ENCODE measurements at places on chromosomes 7 and 10.

GRCh38 chr10:61589547-61590243 is 73.0 kb upstream of the CABCOCO1 start:
- no peak for DNase-seq

DNA sequence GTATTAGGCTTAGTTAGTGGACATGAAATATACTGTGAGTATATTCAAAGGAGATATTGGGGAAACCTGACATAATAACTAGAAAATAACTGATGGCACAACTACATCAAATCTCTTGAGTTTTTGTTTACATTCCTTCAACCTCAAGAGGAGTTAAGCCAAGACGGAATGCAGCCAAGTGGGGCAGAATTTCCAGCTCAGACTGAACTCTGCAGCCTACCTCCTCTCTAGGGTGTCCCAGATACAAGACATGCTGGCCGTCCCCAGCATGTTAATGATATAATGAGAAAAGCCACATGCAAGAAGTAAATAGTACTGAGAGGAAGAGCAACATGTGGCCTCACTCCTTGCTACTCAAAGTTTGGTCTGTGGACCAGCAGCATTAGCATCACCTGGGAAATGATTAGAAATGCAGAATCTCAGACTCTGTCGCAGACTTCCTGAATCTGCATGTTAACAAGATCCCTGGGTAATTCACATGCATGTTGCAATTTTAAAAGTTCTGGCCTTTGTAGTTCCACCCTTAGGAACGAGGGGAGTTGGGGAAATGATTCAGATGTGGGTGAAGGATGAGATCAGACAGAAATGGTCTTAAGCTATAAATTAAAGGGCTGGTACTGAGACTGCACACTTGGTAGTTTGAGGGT is 118.4 kb upstream of the CACUL1 start:
- DNase-seq: no peak

DNA sequence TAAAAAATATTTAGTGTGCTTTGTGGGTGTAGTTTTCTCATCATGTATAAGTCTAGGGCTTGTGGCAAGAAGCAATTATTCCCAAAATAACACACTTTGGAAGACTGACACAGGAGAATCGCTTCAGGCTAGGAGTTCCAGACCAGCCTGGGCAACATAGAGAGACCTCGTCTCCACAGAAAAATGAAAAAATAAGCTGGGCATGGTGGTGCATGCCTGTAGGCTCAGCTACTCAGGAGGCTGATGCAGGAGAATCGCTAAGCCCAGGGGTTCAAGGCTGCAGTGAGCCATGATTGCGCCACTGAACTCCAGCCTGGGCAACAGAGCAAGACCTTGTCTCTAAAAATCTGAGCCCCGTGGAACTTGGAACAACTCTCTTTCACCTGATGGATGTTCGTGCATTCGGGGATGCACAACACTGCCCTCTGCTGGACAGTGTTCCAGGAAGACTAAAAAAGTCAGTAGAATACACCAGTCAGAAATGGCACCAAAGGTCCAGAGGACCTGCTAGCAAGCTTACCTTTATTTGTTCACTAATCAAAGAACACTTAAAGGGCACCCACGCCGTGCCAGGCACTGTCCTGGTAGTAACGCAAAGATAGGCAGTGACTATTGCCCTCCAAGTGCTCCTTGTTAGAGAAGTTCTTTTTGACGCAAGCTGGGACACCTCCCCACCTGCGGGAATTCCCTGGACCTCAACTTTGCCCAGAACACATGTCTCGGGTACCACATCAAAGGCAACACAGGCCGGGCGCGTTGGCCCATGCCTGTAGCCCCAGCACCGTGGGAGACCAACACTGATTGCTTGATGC is 81.9 kb upstream of the CALN1 start:
- peak; percentile 44 for DNase-seq

GRCh38 chr10:17563452-17563851 is 53.7 kb downstream of the HACD1 start:
- DNase-seq: no peak

DNA sequence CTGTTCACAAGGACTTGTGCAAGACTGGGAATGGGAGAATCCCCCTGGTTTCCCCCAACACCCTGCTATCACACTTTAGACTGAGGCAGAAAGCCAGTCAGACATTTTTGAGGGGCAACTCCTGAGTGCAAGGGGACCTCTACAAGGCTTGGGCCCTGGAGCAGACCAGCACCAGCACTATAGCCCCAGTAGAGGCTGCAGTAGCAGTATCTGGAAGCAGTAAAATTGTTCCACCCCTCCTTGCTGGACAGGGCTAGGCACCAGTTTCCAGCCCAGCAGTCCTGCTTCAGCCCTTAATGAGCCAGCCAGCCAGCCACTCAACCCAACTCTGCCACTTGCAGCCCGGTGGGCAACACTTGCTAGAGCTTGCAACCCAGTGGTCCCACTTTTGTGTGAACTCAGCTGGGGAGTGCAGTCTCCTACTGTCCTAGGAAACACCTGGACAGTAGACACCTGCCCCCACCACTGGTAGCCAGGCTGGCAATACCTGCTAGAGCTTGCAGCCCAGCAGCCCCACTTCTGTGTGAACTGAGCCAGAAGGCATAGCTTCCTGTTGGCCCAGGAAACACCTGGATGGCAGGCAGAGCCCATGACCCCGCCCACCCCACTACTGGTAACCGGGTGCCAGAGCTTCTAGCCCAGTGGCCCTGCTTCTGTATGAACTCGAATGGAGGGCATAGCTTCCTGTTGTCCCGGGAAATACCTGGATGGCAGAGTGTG is 65.0 kb downstream of the FBXL13 start:
- no peak for DNase-seq

GRCh38 chr10:370449-370825 is 235.2 kb downstream of the ZMYND11 start:
- DNase-seq: no peak

DNA sequence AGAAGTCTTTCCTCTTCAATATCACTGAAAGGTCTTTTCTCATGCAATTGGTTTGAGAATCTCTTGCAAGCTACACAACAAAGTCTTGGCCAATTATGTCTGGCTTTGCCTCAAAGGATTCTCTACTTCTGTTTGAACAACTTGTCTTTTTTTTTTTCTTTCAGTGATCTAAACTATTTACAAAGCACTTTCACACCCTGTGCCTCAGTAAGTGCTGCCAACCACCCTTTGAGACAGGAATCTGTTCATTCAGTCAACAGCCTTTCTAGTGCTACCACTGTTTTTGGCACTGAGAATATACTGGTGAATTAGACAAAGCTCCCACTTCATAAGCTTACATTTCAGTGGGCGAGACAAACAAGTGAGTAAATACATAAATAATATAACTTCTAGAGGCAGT is 26.9 kb upstream of the SDK1 start:
- DNase-seq: no peak

DNA sequence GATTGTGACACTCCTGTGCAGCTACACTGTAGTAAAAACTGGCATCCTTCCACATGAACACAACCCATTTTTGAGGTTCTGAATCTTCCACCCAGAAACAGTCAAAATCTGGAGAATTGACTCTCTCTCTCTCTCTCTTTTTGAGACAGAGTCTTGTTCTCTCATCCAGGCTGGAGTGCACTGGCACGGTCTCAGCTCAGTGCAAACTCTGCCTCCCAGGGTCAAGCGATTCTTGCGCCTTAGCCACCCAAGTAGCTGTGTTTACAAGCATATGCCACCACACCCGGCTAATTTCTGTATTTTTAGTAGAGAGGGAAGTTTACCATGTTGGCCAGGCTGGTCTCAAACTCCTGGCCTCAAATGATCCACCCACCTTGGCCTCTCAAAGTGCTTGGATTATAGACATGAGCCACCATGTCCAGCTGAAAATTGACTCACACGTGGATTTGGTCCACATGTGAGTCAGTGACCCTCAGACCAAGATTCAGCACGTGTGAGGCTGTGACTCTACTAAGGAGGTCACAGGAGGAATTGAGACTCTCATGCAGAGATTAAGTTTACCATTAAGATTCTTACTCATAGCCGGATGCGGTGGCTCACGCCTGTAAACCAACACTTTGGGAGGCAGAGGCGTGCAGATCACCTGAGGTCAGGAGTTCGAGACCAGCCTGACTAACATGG is 12.1 kb upstream of the ZNF107 start:
- no peak for DNase-seq

DNA sequence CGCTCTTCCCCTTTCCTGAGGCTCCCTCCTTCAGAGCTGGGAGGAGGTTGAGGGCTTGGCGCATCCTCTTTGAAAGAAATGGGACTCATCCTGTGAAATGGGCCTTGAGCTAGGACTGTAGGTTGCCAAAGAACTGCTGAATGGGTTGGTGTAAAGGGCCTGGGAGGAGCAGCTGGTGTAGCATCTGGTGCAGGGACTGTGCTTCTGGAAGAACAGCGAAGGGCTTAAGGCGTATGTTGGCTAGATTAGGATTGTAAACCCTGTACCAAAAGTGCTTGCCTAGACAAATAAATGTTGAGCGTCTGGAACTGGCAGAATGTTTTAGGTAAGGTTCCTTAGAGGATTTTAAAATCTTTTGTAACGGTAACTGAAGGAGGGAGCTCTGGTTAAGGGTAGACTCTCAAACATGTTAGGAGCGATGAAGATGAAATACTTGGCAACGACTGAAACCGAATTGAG is 563 bp downstream of the STAM start:
- no peak for DNase-seq

DNA sequence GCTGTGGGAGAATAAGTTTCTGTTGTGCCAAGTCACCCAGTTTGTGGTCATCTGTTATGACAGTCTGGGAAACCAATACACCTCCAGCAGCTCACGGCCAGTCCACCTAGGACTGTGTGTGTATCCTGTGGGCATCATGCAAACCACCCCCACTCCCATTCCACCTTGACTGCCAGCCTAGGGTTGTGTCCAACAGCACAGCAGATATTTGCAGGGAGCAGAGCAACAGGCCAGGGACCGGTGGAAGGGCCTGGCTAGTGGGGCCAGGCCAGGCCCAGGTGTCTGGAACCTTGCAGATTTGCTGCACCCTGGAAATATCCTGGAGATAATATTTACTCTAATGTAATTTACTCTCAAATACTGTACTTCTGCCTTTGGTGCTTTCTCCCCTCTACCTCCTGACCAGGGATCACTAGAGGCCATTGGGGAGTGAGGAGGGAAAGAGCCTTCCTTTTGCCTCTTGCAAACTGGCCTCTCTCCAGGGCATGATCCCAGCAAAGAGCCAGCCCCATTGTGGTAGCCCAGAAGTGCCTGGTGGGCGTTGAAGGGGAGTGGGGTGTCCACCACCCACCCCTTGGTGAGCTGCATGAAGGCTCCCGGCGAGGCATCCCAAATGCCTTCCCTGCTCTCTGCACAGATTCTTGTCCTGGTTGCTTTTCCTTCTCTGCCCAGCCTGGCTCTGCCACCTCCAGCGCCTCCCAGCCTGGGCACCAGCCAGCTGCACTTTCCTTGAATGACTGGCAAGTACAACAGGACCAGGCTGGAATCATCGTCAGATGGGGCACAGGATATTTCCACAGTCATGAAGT is 15.2 kb upstream of the TPST1 start:
- DNase-seq: no peak

- no peak for DNase-seq
Observed at GRCh38 chr7:112799448-112800120, 9.4 kb upstream of the TMEM168 start.

GRCh38 chr7:91342346-91342745 is 78.1 kb downstream of the FZD1 start:
- DNase-seq: no peak

DNA sequence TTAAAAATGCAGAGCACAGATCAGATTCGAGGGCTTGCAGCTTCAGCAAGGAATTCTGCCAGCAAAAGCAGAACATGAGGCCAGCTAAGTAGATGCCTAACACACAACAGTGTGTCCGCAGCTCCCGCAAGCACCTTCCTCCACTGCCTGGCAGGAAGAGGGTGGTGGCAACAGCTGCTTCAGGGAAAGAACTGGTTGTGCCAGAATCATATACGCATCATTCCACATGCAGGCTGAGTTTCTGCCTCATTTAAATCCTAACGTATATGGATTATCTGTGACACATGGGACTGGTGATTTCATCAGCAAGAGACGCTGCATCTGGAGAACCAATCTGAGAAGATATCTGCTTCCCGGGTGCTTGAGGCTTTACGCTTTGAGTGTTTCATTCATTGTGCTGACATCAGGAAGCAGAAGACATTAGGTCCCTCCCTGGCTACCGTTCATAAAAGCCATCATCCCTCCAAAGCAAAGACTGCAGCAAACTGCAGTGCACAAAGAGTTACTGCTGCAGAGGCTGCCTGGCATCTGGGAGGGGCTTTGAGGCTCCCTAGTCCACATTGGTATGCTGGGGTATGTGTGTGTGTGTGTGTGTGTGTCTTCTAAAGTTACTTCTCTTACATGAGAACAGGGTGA is 78.8 kb downstream of the FAM13C start:
- no peak for DNase-seq

DNA sequence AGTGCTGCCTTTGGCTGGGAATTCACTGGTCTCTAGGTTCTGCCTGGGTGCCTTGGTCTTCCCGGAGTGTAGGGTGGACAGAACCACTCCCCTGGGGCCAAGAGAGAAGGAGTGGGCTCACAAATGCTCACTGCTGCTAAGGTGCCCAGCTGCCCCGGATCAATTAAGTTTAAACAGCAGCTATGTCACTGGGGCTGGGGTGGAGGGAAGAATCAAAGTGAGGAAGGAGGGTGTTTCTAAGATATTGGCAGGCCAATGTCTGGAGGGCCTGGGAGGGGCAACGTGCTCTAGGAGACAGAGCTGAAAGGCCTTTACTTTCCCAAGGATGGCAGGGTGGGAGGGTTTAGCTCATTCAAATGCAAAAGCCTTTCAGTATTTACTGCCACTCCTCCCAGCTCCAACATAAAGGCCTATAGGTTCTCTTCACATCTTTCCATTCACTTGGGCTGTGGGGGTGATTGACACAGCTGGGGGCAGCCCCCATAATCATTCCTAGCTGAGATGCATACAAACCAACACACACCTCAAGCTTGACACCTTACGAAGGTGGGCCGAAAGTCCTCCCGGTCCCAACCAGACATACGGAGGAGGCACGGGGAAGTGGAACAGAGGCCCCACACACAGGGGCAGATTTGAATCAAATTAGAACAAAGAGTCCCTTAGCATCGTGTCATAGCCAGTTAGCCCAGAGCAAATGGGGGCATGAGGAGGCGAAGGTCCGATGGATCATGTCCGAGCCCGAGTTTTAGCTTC is 108.0 kb upstream of the EFCAB10 start:
- DNase-seq: no peak

Data from hematopoietic multipotent progenitor cell treated with erythropoietin and hydrocortisone succinate and interleukin-3 and kit ligand, for 15 days (in vitro differentiated cells).